Ovary (tissue), 10 donors: ENCODE measurements at places on chromosomes 12 and 14. TPM values are rescaled to one million over a fixed set of nuclear protein-coding genes. Genes with fewer than 3 reads are reported as not detected.

The SERPINA10 gene
- not detected for polyA plus RNA-seq

The CMKLR1 gene
- 3.1 TPM for polyA plus RNA-seq

The CPNE8 gene
- polyA plus RNA-seq = 4.6 TPM

The FAM222A gene
- polyA plus RNA-seq = 4.8 TPM

The NDRG2 gene
- polyA plus RNA-seq = 579 TPM

The PRIMA1 gene
- 2.4 TPM for polyA plus RNA-seq

The TXNRD1 gene
- polyA plus RNA-seq = 86.9 TPM

The ANG gene
- 65.2 TPM for polyA plus RNA-seq

The SYNE3 gene
- 3.7 TPM for polyA plus RNA-seq

The KRT6C gene
- not detected for polyA plus RNA-seq

GRCh38 chr14:75510547-75510946 lies 11.7 kb upstream of the BATF start:
- DNase-seq = no peak
- no peak overlapping the region for H3K27ac ChIP-seq
- no peaks in the 10 kb centered on the region for H3K4me1 ChIP-seq
- no peaks in the 10 kb centered on the region for H3K36me3 ChIP-seq
- no peak overlapping the region for H3K4me3 ChIP-seq

GRCh38 chr12:106219043-106219442 lies 28.8 kb downstream of the CKAP4 start:
- H3K27me3 ChIP-seq = no peaks in the 10 kb centered on the region
- DNase-seq = no peak
- H3K4me1 ChIP-seq = peaks cover 3% of the 10 kb centered on the region
- no peaks in the 10 kb centered on the region for H3K36me3 ChIP-seq
- no peak overlapping the region for H3K4me3 ChIP-seq

DNA sequence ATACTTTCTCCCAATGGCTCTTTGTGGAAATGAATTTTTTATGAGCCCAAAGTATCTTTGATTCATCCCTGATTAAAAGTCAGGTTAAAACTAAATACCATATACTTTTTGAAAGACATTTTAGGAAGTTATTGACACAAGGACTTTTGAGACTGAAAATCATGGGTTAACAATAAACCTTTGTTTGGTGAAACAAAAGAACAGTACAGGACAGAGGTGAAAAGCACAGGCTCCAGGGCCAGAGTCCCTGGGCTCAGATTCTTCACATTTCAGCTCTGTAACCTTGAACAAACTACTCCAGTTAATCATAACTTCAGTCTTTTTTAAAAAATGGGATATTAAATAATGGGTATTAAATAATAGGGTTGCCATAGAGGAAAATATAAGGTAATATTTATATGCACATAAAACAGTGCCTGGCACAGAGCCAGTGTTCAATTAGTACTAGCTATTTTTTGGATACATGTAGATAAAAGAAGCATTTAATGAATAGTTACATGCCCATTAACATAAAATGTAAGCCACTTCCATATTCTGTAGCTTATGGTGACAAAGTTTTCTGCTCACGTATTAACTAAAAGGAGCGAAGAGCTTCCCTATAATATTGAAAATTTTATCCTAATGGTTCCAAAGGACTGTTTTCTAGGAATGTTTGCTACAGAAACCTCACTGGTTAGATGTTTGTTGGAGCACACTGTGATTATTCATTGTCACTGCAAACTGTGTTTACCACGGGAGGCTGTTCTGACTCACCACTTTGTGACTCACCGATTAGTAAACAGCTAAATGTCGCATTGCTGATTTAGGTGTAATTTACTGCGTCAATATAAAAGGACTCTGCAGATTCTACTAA lies 255.4 kb downstream of the DAD1 start:
- peaks cover 4% of the 10 kb centered on the region for H3K4me1 ChIP-seq
- no peak overlapping the region for H3K27ac ChIP-seq
- H3K36me3 ChIP-seq = no peaks in the 10 kb centered on the region
- no peaks in the 10 kb centered on the region for H3K27me3 ChIP-seq
- no peak for DNase-seq

DNA sequence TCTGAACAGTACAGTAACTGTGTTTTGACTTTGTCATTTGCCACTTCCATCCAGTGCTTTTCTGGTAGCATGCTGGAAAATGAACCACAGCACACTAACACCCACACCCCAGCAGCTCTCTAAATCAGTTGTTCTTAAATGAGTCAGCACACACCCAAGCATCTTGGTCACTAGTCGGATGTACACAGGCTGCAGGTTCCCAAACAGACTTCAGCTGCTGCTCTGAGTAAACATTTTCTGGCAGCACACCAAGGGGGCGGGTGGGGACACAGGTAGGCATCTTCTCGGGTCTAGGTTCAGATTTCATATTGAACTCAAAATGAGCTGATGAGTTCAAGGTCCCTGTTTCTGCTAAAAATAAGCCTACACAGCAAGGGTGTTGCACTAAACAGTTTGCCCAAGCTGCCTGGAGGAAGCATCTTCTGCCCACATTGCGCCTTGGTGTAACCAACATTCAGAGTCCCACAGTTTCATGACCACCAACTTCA lies 39.8 kb downstream of the IFNG start:
- H3K36me3 ChIP-seq = no peaks in the 10 kb centered on the region
- H3K27ac ChIP-seq = no peak overlapping the region
- no peaks in the 10 kb centered on the region for H3K4me1 ChIP-seq
- DNase-seq = no peak
- no peaks in the 10 kb centered on the region for H3K27me3 ChIP-seq

- H3K36me3 ChIP-seq = no peaks in the 10 kb centered on the region
- no peaks in the 10 kb centered on the region for H3K27me3 ChIP-seq
- H3K4me3 ChIP-seq = no peak overlapping the region
These were observed 16.2 kb downstream of the PXN start for GRCh38 chr12:120249266-120249874.

- DNase-seq = no peak
- no peaks in the 10 kb centered on the region for H3K4me1 ChIP-seq
- no peaks in the 10 kb centered on the region for H3K27me3 ChIP-seq
- H3K27ac ChIP-seq = no peak overlapping the region
These were observed 13.5 kb upstream of the RAB35 start for GRCh38 chr12:120130011-120130410.

DNA sequence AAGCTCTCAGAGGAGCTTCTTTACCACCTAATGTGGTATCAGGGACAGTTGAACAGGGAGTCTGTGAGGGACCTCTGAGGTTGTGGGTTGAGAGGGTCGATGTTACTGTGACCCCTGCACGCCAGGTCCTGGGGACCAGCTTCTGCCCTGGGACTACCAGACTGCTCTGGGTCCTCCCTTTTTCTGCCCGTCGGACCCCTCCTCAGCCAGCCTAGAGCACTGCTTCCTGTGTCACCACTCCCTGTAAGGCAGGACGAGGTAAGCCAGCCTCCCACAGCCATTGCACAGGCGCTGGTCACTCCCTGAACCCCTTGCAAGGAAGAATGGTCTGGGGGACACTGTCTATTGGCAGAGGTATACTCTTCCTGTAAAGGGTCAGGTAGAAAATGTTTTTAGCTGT lies 38.1 kb downstream of the SYNE3 start:
- no peak for DNase-seq
- H3K27me3 ChIP-seq = no peaks in the 10 kb centered on the region
- no peaks in the 10 kb centered on the region for H3K36me3 ChIP-seq
- no peak overlapping the region for H3K27ac ChIP-seq
- H3K4me1 ChIP-seq = peaks cover 6% of the 10 kb centered on the region
- H3K4me3 ChIP-seq = no peak overlapping the region

- DNase-seq = no peak
- H3K27ac ChIP-seq = no peak overlapping the region
- H3K4me1 ChIP-seq = no peaks in the 10 kb centered on the region
- no peaks in the 10 kb centered on the region for H3K27me3 ChIP-seq
These were observed 230.7 kb upstream of the SLC16A7 start for GRCh38 chr12:59365133-59365532.

DNA sequence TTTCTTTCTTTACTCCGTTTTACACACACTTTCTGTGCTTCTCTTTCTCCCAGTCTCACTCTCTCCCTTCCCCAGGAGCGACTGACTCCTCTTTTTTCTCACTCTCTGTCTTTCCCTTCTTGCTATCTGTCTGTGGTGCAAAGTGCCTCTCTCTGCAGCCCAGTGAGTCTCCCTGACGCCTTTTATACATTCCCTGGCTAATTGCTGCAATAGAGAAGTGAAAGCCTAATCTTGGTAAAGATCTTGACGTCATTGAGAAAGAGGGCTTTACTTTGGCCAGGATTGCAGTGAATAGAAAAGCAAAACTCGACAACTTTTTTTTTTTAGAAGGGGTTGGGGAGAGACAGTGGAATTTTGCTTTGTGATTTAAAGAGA lies 706 bp upstream of the DIO2 start:
- H3K4me3 ChIP-seq = no peak overlapping the region
- no peaks in the 10 kb centered on the region for H3K27me3 ChIP-seq
- DNase-seq = no peak
- H3K27ac ChIP-seq = no peak overlapping the region
